Motor neuron (in vitro differentiated cells): ENCODE measurements at places on chromosomes 4 and X. TPM values are rescaled to one million over a fixed set of nuclear protein-coding genes. Genes with fewer than 3 reads are reported as not detected.

- no peak for ATAC-seq
Observed at GRCh38 chr4:178450614-178451013, 1008.4 kb upstream of the AGA start.

DNA sequence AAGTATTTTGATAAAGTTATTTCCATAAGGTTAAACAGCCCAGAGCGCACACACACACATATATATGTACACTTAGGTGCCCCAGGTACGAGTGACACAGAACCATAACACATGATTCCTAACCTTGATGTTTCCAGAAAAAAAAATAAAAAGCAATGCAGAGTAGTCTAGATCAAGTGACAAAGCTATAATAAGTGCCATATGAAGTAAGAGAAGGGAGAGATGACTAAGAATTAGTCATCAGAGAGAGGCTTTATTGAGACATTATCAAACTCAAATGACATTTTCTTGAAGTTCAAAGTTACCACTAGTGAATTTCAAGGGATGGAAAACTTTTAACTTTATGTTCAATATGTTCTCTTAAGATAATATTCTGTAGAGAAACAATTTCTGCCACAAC is 215.0 kb downstream of the HTR2C start:
- ATAC-seq = no peak

DNA sequence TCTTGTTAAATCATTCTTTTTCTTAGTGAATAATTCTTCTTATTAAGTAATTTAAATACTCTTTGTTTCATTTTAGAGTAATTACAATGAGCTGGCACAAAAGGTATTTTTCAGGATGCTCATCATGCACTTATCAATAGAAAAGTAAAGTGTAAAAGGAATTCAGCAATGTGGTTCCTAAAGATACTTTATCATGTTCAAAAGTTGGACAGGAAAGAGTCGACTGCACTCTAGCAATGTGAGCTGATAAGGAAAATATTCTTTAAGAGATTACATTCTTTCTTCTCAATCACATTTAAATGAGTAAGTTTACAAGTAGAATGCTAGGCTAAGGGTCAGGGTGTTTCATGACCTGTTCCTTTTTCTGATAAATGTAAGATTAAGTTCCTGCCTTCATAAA is 609.5 kb upstream of the FAM241A start:
- ATAC-seq = no peak

- peak; percentile 76 for ATAC-seq
Observed at GRCh38 chr4:18593297-18594002, 571.9 kb upstream of the LCORL start.

GRCh38 chrX:135009057-135009610 is 13.2 kb downstream of the RTL8B start:
- ATAC-seq = no peak

DNA sequence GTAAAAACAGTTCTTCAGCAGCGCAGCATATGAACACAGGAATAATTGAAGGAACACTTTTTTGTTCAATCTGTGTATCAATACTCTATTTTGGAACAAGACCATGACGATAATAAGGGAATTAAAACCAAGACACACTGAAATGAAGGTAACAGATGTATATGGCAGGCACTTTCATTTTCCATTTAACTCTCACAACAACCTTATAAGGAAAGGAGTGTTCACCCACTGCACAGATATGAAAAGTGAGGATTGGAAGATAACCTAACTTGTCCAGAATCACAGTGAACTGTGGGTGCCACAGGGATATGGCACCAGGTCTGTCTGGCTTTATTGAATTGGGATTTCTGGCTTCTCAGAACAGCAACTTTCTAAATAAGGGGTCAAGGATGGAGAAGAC is 153.3 kb downstream of the MID1IP1 start:
- no peak for ATAC-seq

DNA sequence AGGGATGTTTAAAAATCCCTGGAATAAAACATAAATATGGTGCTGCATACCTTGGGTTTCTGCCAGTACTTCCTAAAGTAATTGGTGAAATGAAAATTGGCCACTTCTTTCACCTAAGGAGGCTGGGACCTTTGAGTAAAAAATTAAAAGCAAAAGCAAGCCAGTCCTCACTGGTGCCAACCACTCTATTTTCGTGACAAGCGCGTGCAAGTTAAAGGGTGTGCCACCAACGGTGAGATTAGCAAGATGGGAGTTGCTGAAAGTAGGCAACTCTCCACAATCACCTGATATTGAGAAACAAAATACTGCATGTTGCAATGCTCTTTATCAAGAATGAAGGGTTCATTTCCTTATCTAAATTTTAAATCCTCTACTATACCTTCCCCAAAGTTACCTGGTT is 19.7 kb upstream of the RTL9 start:
- ATAC-seq = no peak

The CNGA2 gene
- total RNA-seq = 0.13 TPM in 1 of 2 replicates, not detected in the other

The PABPC1L2B gene
- 0.45 and 0.53 TPM in 2 replicates for total RNA-seq
